Activated CD8-positive, alpha-beta memory T cell treated with anti-CD3 and anti-CD28 coated beads, Interleukin-2, amount 50 U/mL, for 4 hours (primary cell): ENCODE measurements at places on chromosomes 16 and 17.

DNA sequence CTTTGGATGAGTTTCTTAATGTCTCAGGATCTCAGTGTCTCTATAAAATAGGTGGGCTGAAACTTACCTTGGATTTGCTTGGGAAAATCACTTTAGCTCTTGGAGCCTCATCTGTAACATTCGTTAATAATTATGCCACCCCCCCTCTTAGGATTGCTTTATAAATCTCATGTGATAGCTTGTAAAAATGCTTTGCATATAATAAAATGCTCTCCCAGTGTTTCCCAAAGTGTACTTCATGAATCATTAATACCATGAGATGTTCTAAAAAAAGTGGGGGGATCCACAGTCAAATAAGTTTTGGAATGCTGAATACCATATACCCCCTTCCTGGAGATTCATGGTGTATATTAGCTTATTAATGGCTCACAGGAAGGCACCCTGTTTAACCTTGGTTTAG is 5.2 kb downstream of the KRT39 start:
- DNase-seq: no peak

- no peak for DNase-seq
Measured at GRCh38 chr16:73949574-73950320, 346.9 kb upstream of the PSMD7 start.

GRCh38 chr17:1899403-1900000 is 69.7 kb downstream of the RPA1 start:
- no peak for DNase-seq

DNA sequence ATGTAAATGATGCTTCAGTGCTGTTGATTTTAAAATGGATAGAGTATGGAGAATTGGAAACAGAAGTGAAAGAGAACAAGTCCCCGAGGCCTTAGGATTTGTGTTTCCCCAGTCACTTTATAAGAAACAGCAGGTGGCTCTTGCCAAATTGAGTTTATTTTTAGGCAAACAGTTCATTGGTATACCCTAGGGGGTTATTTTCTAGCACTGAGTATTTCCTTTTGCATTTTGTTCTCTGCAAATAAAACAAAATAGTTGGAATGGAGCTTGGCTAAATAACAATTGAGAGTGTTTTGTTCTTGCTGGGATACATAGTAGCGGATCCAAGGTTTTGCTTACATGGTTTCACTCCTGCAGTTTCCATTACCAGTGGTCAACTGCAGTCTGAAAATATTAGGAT is 591.1 kb upstream of the C16orf82 start:
- DNase-seq: no peak

DNA sequence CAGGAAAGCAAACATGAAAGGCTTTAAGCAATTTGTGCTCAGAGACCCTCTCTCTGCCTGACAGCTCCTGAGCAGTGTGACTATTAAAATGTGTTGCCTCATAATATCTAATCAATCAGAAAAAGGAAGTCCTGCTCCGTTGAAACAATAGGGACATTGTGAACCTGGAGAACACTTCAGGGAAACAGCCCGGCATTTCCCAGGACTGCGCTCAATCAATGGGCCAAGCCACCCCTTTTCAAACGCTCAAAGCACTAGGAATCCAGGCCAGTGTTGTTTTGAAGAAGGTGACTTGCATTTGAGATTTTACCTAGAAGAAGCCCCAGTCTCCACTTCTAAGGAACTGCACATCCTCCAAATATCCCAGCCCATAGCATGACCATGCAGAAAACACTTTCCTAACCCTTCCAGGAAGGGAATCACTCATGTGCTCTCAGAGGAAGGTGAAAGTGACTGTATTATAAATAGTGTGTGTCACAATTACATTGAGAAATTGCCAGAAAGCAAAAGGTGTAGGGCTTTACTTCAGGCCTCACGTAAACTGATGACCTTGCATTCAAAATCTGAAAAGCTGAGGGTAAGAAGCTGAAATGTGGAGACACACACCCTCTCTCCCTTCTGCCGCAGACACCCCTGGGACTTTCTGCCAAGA is 19.4 kb downstream of the CDRT4 start:
- no peak for DNase-seq

DNA sequence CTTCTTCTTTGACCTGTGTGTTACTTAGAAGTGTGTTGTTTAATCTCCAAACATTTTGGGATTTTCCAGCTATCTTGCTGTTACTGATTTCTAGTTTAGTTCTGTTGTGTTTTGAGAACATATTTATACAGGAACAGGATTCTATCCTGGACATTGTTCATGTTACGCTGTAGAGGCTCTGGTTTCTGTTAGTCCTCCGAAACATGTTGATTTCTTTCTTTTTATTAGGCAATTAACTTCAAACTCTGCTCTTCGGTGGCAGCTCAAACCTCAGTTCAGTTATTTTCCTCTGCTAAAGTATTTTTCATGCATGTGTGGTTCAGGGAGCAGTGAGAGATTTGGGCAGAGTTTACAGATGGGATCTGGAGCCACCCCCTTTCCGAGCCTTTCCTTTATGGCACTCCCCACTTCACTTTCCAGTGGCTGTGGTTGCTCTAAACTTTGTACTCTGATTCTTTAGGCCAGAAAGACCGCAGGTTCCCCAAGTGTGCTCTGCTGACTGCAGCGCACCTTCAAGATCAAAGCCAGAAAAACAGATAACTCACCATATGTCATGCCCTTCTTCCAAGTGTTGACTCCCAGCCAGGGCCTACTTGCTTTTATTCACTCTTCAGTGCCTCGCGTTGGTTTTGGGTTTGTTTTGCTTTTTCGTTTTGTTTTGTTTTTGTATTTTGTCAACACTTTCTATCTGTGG is 77.6 kb upstream of the KSR1 start:
- DNase-seq: no peak

GRCh38 chr17:39107155-39107554 is 44.3 kb downstream of the PLXDC1 start:
- DNase-seq: no peak
